ENCODE measurements at places on chromosomes 5 and 9.

GRCh38 chr5:78360674-78360923 is 182 bp downstream of the SCAMP1 start:
- DNase-seq: no peak

DNA sequence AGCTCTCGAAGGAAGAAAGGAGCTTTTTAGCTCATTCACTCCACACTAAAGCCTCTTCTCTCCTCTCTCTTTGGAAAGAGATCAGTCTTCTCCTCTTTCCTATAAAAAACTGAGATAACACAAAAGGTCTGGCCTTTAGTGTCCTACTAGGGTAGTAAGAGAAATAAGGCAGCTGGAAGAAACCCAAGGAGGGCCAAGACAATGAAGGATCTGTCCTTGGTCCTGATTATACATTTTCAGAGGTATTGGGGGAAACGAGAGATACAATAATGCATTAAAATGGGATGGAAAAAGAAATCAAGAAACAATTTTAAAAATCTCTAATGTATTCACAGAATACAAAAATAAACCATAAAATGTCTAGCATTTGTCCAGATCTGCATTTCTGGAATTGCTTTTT is 184.0 kb downstream of the SLF1 start:
- DNase-seq: no peak

GRCh38 chr9:103669296-103669695 is 424.8 kb upstream of the SMC2 start:
- DNase-seq: no peak

- DNase-seq: no peak
These were observed 82.8 kb downstream of the CRB2 start for GRCh38 chr9:123438821-123439220.

DNA sequence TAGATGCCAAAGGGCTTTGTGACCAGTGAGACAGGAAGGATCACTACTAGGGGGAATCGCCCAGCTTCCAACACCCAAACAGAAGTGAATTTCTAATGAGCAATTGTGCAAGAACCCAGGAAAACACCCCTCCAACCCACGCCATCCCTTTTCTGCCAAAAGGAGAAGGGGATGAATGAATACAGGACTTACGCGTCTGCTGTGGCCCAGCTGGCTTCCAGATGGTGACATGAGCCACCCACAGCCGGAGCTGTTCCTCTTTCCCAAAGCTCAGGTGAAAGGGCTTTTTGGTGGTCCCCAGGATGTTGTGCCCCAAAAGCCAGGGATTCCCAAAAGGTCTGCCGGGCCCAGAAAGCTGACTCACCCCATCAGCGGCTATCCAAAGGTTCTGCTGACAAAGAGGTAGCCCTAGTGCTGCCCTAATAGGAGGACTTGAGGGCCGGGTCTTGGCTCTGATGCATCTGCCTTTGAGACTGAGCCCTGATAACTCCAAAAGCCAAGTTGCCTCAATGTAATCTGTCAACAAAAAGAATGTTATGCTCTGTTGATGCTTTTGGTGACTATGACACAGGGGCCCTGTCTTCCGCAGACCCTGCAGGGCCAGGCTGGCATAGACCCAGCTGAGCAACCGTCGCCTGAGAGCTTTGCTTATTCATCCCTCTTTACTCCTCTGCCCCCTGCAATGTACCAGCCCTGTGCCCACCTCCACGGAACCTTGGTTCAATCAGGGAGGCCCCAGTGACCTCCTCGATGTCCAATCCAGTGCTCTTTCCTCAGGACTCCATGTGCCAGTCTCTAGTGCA is 14.5 kb downstream of the GSN start:
- no peak for DNase-seq

DNA sequence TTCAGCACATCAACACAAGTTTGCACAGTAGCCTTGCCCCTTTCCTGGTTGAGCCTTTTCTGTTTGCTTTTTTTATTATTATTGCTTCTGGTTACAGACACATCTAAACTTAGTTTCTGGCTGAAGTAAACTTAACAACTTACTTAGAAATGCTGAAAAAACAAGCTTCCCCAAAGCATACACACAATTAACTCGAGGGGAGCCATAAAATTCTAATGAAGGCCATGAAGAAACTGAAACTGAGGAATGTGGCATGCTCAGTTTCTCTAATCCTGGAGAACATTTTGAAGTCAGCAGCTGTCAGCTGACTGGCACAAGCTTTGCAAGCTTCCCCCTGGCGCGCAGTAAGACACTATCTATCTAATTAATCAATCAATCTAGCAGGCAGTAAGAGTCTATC is 3.7 kb downstream of the MYO10 start:
- no peak for DNase-seq

DNA sequence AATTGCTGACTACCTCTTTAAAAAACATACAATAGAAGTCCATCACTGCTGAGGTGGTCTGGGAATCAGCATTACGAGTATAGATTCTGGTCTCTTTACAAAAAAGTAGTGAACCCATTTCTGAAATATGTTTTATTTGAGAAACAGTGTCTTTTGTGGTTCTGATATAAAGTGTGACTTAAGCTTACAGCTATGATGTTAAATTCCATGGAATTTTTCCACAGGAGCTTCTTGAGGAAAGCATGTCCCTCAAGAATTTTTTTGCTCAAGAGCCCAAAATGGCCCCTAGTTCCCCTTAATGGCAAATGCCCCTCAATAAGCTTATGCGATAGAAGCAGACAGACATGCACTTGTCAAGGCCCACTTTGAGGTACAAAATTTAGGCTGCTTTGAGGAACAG is 265.7 kb downstream of the FAM170A start:
- DNase-seq: no peak

- no peak for DNase-seq
These were observed 378 bp downstream of the DROSHA start for GRCh38 chr5:31531543-31531887.

DNA sequence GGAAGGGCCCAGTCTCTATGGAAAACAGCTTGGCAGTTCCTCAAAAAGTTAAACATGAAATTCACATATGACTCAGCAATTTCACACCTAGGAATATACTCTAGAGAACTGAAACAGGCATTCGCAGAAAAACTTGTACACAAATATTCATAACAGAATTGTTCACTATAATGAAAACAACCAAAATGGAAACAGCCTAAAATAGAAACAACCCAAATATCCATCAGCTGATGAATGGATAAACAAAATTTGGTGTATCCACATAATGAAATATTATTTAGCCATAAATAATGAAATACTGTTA is 4.8 kb upstream of the GPR150 start:
- no peak for DNase-seq

DNA sequence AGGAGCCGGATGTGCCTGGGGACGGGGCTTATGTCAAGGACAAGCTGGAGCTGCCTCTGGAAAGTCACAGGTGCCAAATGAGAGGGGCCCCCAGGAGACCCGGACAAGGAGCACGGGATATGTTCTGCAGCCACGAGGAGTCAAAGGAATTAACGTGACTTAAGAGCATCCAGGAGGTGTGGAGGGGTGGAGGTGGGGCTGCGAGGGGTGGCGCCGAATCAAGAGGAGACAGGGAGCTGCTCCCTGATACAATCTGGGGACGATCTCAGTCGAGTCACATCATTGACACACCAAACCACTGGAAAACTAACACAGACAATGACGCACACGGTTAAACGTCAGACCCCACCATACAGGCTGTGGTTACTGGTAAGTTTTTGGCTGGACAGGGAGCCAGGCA is 10.4 kb downstream of the CCDC127 start:
- DNase-seq: no peak

DNA sequence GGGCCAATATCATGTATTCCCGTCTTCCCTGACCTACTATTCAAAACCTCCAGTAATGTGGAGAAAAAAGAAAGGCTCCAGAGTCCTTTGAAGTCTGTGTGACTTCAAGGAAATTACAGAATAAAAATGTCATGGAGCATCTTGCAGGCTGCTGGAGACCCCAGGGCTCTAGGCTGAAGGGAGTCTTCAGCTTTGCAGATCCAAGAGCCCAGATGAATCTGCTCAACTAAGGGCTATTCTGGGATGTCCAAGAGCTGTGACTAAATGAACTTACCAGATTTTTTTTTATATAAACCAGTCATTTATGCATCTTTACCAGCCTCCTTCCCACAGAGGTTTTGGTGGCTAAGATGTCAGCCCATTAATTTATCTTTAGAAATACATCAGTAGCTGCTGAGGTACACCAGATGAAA is 167.3 kb downstream of the MUSK start:
- no peak for DNase-seq

DNA sequence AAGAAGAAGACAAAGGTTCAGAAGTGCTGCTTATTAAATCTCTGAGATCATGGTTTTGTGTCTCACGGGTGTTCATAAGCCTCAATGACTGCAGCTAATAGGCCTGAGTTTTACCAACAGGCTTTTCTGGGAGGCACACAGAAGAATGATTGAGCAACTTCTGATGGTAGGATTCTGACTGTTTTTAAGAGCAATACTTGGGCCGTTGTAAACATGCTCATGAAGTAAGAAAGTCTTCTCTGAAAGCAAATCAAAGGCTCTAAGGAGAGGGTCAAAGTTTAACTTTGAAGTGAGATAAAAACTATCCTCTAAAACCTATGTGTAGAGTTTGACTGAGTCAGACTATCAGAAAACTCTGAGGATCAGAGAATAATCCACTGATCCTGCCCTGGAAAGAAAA is 390.9 kb upstream of the DAB2 start:
- DNase-seq: no peak

DNA sequence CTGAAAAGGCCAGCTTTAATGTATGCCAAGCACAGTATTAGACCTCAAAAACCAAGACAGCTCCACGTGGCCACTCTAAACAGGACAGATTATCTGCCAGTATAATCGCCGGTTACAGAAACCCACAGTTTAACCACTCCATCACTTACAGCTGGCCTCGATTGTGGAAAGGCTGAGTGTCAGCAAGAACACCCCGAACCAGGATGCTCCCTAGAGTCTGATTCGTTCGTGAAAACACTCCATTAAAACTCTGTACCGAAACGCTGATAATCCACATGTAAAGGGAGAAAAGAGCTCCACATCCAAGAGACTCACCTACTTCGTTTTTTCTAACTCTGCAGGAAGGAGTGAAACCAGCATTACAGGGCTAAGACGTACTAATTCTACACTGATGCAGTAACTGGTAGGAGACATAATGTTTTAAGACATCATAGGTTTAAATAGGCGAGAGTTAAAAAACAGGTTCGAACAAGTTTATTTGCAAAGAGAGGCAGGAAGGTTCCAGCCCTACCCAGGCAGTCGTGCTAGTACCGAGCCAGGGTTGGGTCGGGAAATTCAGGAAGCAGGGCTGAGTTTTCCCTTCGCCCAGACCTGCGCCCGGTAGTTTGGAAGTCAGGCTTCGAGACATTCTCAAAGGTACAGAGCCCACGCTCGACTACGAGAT is 949 bp downstream of the SERINC5 start:
- no peak for DNase-seq

DNA sequence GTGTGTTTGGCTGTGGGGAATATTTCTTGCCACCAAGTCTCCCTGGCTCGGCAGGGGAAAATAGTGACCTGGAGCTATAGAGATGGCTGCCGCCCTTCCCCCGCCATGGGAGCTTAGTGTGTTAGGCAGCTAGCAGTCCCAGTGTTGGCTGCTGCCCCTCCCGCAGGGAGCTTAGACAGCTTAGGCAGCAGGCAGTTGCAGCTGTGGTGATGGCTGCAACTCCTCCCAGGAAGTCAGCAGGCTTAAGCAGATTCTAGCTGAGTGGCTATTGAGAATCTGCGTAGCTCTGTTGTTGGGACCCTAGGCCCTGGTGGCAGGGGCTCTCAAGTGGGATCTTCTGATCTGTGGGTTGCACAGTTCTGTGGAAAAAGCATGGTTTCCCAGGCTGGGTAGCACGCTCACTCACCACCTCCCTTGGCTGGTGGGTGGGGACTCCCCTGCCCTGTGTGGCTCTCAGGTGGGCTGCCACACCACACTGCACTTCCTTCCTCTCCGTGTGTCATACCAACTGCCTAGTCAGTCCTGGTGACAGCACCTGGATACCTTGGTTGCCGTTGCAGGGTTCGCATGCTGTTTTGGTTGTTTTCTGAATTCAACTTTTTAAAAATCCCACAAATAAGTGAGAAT is 9.3 kb downstream of the OR1N2 start:
- no peak for DNase-seq

GRCh38 chr5:180166176-180166575 is 42.8 kb downstream of the RASGEF1C start:
- DNase-seq: no peak
